ENCODE measurements at places on chromosomes 12 and 14.
A peak's percentile ranks its signal among the peaks of the same experiment; 100 is the strongest.

DNA sequence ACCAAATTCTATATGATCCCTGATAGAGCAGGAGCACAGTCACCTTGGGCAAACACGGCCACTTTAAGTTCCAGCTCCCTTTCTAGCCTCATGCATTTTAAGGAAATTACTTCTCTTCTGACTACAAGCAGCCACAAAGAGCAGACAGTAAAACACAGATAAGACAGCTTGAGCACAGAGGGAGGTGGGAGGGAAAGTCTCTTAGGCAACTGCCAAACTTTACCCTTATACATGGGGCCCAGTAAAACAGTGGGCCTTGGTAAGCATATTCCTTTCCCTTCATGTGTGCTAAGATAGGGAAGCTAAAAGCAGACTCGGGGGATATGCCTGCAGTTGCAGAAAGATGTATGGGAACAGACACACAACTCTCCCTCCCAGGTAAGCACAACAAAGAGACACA, 235.9 kb downstream of the CPNE8 start:
- DNase-seq: no peak

DNA sequence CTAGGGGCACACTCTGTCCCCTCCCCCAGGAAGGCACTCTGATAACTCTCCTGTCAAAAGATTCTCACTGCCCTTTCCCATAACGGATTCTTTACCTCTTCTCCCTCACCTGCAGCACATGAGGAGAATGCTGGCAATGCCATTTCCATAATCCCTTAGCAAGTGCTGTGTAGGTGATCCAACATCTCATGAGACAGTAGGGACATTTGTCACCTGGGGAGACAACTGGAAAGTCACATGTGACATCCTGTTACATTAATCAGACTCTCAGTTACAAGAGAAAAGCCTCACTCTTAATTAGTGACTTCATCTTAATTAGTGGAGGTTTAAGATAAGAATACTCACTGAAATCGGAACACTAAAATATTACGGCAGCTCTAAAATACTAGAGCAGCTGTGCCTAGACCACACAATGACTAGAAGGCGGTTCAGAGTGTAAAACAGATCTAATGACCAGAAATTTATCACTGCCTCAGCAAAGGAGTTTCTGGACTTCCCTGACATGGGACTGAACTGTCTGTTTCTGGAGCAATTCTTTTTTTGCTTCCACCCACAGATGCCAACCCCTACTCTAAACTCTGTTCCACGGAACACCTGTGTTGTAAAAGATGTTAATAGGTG, 75.1 kb downstream of the SPTSSA start:
- DNase-seq: no peak

- no peak for DNase-seq
These were observed 51.2 kb downstream of the ACSS3 start for GRCh38 chr12:81128930-81129554.

GRCh38 chr12:50205648-50206047, 38.5 kb upstream of the CERS5 start:
- no peak for DNase-seq

DNA sequence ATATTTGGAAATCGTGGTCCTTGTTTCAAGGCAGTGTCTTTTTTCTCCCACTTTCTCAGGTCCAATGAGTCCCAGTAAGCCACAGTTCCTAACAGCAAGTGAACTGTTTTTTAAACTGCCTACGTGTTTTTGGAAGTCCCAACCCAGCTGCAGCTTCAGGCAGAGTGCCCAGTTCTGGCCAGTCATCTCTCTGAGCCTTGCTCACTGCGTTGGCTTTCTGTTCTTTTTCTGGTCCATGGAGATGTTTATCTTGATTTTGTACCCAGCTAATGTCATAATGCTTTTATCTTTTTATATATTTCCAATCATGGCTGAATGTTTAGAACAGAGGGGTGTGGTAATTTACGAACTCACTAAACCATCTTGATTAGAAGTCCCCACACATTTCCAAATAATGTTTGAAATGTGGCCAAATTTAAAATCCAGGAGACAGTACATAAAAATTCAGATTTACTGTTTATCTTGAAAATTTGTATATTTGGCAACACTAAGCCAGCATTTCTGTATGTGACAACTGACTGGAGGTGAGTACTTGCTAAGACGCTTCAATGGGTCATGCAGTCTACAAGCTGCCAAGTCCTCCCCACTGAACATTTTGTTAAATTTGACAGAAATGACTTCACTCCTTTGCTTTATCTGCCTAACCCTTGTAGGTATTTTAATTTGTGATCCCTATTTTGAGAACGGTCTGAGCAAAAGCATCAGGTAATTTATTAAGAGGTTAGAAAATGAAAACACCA, 46.1 kb upstream of the OTOGL start:
- peak; percentile 57 for DNase-seq

GRCh38 chr14:54902521-54903420, at the start of gene GCH1:
Gene GCH1 (minus strand): TSS chr14:54902826. CDS start chr14:54902663, 163 bp downstream.
- no peak for DNase-seq

DNA sequence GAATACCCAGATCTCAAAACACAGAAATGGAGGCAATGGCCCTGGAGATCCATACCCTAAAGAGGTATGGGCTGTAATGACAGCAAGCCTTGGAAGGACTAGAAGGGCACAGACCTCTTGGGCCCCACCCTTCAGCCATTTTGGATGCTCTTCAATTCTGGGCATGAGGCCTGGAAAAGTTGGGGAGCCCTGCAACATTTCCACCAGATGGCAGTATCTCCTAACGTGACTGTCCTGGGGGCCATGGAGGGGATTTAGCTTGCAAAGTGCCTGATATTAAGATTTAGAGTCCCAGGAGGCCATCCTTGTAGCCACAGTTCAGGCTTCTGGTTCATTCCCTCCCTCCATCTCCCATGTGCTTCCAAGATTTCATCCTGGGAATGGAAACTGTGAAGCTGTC, 30.2 kb downstream of the KCNA5 start:
- no peak for DNase-seq

DNA sequence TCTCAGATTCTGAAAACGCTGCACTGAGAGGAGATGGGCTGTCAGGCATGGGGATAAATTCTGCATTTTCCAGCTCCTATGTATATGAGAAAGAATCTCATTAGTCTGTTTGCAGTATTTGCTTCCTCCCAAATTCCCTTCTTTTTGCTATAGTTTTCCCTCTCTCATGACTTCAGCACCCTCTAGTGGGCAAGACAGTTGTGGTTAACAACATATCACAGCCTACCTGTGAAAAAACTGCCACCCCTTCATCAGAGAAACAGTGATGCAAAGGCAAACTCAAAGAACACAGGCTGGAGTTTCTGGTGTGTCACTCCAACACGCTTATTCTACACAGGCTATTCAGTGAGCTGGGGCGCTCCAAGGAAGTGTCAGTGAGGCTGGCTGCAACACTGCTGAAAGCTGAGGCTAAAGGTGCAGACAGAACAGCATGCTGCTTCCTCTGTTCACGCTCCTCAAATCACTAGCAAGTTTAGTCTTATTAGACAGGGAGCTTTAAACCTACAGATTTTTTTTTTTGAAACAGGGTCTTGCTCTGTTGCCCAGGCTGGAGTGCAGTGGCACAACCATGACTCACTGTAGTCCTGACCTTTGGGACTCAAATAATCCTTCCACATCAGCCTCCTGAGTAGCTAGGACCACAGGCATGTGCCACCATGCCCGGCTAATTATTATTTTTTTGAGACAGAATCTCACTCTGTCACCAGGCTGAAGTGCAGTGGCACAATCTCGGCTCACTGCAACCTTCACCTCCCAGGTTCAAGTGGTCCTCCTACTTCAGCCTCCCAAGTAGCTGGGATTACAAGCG, 19.3 kb downstream of the ZC2HC1C start:
- DNase-seq: peak; percentile 17

GRCh38 chr12:15540005-15540404, 217.7 kb downstream of the PTPRO start:
- no peak for DNase-seq

DNA sequence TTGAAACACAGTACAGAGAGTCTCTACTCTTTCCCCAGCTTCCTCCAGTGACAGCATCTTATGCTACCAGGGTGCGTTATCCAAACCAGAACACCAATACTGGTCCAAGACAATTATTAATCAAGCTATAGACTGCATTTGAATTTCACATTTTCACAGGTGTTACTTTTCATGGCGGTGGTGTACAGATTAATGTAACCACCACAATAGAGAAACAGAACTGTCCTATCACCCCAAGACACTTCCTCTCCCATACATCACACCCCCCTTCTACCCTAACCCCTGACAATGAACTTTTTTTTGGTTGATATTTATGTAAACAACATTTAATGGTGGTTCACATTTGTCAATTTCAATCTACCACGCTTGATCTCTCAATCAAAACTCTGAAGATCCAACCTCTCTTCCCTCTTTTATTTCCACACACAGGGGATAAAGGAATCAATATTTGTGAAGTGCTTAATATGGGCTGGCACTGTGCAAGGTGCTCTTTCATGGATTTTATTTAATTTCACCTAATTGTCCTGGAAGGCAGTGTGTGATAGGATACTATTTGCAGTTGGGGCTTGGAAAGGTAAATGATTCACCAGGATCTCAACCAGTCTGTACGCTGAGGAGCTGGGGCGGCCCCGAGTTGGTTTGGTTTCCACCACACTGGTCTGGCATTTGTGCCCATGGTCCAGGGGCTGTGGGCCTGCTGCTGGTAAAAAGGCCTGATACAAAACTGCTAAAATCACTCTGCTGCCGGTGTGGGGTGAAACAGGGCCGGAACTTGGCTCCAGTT, 54.6 kb upstream of the DICER1 start:
- no peak for DNase-seq

- DNase-seq: no peak
These were observed 20.5 kb downstream of the NPC2 start for GRCh38 chr14:74472601-74473000.

GRCh38 chr12:28866715-28867503, 282.2 kb upstream of the FAR2 start:
- DNase-seq: no peak

- no peak for DNase-seq
These were observed 64.2 kb downstream of the ELK3 start for GRCh38 chr12:96258104-96258961.

- no peak for DNase-seq
These were observed 412 bp upstream of the TEP1 start for GRCh38 chr14:20413744-20414082.

- no peak for DNase-seq
These were observed 177.9 kb downstream of the GALC start for GRCh38 chr14:87815121-87815520.

- no peak for DNase-seq
These were observed 6.7 kb downstream of the HOXC5 start for GRCh38 chr12:54039417-54040147.

DNA sequence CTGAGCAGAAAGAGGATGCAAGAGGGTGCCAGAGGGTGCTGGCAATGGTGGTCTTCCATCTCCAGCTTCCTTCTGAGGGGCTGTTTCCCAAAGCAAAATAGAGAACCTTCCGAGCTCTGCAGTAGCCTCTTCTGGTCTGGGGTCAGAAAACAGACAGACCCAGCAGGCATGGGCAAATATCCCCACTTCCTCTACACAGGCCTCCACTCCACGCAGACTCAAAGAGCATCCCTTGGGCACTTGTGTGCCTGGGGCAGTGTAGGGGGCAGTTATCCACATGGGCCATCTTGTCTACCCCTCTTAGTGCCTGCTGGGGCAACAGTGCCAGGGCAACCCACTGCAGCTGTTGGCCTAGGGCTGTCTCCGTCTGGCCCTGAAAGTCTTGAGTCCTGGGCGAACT, 231.9 kb downstream of the TTC8 start:
- DNase-seq: no peak

DNA sequence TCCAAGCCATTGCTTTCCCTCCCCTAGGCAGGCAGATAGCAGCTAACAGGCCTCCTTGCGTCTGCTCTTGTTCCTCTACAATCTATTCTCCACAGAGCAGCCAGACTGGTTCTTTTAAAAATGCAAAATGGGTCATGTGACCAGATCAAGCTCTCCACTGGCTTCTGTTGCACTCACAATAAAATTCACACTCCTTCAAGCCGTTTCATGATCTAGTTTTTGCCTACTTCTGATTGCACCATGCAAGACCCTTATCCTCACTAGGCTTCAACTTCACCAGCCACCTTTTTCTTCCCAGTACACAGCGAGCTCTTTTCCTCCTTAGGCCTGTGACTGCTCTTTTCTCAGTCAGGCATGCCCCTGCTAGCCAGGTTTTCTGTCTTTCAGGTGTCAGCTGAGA, 6.1 kb upstream of the KRAS start:
- DNase-seq: no peak
